ENCODE measurements at places on chromosomes 3 and 15.

GRCh38 chr3:17336291-17336690 is 406.1 kb downstream of the TBC1D5 start:
- DNase-seq: no peak

DNA sequence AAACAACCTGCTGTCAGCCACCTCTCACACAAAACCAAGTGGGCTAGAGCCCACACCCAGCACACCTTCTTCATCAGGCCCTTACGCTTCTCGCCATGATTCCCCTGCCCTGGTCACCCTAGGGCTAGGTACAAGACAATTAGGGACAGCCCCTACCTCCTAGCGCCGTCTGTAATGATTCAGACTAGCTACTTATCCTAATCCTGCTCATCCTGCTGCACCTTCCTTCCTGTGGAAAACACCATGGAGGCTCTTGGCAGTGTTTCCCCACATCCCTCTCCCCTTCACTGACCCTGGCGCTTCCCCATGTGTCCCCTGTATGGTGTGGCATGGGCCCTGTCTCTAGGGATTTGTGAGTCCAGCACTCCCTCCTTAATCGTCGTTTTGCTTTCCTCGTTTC is 39.6 kb upstream of the ICE2 start:
- DNase-seq: no peak

GRCh38 chr3:139129892-139130291 is 85.2 kb upstream of the PRR23C start:
- no peak for DNase-seq

- peak; percentile 91 for DNase-seq
Measured at GRCh38 chr3:134374791-134375581, 739 bp upstream of the AMOTL2 start.

DNA sequence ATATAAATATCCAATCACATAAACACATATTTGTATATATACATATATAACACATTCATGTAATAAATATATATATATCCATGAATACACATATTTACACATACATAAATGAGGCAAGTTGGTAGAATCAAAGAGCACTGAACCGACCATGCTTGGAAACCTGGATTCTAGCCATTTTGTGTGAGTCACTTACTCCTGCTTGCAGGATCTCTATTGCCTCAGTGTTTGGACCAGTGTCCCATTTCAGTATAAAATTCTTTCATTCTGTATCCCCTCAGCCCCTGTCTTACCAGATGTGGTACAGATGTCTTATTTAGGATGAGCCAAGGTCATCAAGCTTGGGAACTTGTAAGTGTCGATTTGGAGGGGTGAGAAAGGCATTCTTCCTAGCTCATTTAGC is 391.4 kb upstream of the FRG2C start:
- peak; percentile 4 for DNase-seq

DNA sequence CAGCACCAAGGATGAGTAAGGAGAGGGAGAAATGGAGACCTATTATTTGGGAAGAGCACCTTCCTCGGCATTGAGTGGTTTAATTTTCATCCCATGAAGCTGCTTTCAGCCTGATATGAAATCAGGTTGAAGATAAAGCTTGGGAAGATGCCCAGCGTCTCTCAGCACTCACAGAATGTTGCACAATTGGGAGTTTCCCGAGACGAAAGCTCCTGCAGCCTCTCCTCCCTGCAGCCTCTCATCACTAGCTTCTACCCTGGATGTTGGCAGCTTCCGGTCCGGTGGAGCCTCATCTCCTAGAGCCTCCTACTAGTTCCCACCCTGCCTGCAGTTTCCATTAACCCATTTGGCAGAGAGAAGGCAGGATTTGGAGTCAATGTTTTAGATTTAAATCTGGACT is 40.3 kb downstream of the EDEM1 start:
- no peak for DNase-seq

- no peak for DNase-seq
Measured at GRCh38 chr3:142876417-142876816, 12.5 kb downstream of the PCOLCE2 start.

DNA sequence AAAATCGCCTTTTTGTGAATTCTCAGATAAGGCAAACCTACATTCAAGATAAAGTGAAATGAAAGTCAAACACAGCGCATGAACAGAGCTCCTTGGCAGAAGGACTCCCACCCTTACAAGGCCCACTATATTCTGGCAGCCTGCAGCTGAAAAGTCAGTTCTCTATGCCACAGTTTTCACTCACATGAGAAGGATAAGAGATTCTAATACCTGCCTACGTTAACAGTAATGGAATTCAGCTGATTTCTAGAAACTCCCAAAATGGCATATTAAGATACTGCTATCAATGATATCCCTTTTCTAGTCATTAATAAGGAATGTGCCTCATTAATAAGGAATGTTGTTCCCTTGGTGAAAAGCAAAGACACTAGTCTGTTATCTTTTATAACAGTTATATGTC is 27.0 kb downstream of the SLC30A4 start:
- no peak for DNase-seq

DNA sequence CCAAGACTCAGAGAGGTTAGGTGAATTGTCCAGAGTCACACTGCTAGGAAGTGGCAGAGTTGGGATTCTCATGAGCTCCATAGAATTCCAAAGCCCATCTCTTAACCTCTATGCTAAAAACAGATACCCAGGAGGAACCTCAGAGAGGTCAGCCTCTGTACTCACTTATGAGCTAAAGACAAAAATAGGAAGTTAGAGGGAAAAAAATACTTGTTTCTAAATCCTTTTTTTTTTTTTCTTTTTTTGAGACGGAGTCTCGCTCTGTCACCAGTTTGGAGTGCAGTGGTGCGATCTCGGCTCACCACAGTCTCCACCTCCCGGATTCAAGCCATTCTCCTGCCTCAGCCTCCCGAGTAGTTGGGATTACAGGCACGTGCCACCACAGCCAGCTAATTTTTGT is 31.4 kb downstream of the FSD2 start:
- DNase-seq: no peak

GRCh38 chr3:170507063-170507462 is 78.8 kb downstream of the SLC7A14 start:
- DNase-seq: no peak

DNA sequence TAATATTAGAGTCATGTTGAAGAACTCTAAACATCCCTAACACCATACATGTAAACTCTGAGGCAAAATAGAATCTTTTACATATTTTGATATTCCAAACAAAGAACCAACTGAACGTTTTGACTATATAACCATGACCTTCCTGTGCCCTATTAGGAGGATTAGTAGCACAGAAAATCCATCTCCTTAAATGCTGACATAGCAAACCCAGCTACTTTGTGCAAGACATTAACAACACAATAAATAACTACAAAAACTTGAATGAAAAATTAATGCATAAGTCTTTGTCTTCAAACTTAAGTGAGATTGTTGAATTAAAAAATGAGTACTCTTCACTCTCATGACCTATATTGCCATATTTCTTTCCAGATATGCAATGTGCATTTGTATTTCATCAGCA is 450.0 kb upstream of the PDZRN3 start:
- DNase-seq: no peak

GRCh38 chr3:140453750-140454149 is 224.1 kb upstream of the TRIM42 start:
- no peak for DNase-seq

DNA sequence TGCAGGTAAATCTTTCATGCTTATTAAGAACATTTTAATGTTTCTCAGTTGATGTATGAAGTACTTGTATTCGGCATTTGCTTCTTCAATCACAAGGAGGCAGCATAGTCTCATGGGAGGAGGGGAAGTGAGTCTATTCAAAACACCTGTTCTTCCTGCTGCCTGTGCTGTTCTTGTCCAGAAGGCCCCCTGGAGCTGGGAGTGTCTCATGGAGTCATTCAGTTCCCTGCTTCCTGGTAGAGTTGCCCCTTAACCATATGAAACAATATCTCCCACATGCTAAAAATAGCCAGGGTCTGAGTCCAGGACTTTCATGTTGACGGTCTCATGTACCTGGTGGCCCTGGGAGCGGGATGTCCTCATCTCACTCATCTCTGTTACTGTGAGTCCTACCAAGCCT is 15.5 kb upstream of the PPP1R2 start:
- DNase-seq: peak; percentile 46

- no peak for DNase-seq
Measured at GRCh38 chr3:107172411-107172810, 204.8 kb upstream of the CCDC54 start.

DNA sequence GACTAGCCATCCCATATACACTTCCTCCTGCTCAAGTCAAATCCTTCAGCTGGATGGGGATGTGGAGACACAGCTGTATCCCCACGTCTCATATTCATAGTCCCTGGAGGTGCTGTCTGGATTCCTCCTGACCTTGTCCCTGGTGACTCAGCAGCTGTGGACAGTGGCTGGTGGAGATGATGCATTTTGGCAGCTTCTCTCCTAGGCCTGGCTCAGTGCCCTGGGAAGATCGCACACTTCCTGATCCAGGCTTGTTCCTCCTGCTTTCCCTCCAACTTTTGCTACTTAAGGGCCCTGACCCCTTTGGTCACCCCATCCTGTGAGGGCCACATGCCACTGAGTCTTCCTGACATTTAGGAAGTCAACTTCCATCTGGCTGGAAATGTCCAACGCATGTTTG is 44.4 kb downstream of the ADAMTSL3 start:
- DNase-seq: peak; percentile 28

- peak; percentile 9 for DNase-seq
Measured at GRCh38 chr3:58731673-58732072, 65.1 kb upstream of the FAM3D start.

DNA sequence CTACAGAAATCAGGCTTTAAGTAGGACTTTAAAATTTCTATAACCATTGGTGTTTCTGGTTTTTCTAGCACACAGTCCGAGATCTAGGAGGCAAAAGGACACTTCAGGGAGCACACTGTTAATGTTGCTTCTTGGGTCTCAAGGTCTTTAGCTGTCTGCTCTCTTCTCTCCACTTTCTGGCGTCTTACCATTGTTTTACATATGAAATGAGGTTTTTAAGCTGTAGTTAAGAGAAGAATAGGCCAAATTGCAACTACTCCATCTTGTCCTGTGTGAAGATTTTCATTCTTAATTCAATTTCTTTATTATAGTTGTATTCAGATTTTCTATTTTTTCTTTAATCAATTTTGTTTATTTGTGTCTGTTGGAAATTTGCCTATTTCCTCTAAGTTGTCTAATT is 151.4 kb downstream of the WNT7A start:
- DNase-seq: no peak

DNA sequence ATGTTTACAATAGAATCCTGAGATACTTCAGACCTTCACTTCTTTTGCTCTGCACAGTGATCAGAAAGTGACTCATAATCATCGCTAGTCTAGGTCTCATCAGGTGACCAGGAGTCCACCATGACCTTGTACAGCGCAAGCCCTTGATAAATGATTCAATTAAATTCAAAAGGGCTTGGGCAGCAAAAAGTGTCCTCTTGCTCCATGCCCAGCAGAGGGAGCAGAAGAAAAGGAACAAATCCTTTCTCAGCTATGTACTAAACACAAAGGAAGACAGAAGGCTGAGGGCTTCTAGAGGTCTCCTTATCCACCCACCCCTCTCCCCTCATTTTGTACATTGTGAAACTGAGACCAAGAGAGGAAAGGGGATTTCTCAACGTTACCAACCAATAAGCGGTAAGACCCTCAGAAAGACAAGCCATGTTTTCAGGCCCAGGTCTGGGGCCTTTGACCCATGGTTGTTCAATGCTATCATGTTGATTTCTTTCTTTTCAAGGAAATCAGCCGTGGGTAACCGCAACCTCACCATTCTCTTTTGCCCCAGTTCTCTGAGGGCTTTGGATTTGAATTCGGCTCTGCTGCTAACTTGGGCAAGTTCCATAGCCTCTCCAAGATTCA is 74.8 kb downstream of the AQP9 start:
- peak; percentile 55 for DNase-seq

- peak; percentile 86 for DNase-seq
Measured at GRCh38 chr15:66617137-66618090, 51.6 kb upstream of the LCTL start.

- DNase-seq: no peak
Measured at GRCh38 chr3:114157321-114157720, 21.5 kb downstream of the DRD3 start.

DNA sequence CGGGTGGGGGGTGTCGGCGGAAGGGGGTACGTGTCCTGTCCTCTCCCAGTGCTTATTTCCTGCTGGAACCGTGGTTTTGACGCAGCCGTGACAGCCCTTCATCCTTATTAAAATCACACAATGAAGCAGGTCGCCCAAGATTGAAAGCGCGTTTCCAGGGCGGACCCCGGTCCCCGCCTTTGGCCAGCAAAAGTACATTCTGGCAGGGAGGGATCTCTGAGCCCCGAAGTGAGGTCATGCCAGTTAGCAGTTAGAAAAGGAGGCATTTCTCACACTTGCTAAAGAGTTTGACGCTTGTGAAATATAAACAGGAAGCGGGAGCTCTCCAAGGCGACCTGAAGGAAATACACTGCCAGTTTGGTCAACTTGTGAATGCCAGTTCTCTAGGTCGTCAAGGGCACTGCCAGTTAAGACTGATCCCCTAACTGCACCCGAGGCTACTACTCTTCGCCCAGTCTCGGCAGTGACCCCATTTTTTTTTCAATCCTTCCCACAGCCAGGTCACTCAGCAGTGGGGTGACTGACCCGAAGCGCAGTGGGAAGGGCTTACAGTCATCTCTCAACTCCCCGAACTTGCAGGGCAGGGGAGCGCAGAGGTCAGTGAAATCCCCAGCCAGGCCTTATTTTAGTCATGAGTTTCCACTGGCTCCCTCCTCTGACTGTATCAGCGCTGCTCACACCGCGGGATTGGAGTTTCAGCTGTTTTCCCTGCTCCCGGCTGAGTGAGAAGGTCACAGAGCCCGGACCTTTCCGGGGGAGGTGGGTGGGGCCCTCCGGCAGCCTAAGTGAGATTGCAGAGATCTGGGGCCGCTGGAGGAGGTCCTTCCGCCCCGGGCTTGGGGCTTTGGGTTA is 2.0 kb upstream of the BHLHE40 start:
- peak; percentile 85 for DNase-seq

All from ELR (cell line).